H1 (cell line): ENCODE measurements at places on chromosomes 7 and 10.

DNA sequence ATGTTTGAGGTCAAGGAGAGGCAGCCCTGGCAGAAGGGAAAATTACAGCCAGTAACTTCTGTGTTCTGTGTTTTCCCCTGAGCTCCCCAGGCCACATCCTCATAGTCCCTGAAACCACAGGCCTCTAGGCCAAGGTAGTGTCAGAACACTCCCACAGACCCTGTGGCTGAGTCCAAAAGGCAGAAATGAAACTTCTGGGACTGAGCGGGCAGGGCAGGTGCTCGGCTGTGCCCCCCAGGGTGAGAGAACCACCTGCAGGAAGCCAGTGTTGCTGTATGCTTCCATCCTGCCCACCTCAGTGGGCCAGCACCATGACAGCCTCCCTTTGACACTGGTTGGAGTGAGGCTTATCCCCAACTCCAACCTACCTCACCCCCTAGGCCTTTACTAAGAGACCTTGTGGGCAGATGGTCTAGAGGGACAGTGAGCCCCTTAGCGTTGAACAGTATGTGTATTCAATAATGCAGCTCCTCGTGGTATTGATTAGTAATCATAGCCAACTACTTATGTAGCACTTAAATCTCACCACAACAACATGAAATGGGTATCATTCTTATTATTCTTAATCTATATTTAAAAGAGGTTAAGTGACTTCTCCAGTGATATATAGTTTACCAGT, 30.3 kb downstream of the PIK3CG start:
- no peaks in the 10 kb centered on the region for H3K27me3 ChIP-seq
- H3K4me1 ChIP-seq: no peaks in the 10 kb centered on the region
- H3K27ac ChIP-seq: no peak overlapping the region

DNA sequence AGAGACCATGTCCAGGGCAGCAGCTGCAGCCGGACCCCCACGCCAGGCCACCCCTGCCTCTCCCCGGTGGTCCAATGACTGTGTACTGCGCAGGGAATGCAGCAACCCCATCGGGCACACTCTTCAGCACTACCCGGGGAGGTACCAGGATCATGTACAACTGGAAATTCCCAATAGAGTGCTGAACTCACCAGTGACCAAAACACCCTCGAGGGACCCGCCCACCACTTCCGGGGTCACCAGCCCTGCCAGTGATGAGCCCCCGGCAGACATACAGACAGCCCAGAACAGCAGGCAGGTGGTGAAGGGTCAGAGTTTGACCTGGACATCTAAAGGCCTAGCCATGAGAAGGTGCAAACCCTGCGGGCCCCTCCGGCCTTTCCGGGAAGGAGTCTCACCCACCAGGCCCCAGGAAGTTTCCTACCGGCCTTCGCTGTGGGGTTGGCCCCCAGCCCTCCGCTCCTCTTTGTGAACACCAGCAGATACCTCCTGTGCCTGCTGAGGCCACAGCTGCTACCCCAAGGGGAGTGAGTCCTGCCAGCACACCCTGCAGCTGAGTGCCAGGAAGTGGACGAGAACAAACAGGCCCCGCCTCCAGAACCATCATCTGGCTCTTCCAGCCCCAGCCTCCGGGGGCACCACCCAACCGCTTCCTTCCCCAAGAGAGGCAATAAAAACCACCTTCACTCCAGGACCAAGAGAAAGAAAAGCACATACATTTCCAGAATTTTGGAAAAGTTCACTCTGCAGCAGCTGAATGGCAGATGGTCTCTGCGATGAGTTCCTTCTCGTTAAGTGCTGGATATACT, 5.0 kb upstream of the ANKRD61 start:
- peak; percentile 75 for DNase-seq
- no peaks in the 10 kb centered on the region for H3K4me1 ChIP-seq
- H3K4me3 ChIP-seq: no peak overlapping the region

DNA sequence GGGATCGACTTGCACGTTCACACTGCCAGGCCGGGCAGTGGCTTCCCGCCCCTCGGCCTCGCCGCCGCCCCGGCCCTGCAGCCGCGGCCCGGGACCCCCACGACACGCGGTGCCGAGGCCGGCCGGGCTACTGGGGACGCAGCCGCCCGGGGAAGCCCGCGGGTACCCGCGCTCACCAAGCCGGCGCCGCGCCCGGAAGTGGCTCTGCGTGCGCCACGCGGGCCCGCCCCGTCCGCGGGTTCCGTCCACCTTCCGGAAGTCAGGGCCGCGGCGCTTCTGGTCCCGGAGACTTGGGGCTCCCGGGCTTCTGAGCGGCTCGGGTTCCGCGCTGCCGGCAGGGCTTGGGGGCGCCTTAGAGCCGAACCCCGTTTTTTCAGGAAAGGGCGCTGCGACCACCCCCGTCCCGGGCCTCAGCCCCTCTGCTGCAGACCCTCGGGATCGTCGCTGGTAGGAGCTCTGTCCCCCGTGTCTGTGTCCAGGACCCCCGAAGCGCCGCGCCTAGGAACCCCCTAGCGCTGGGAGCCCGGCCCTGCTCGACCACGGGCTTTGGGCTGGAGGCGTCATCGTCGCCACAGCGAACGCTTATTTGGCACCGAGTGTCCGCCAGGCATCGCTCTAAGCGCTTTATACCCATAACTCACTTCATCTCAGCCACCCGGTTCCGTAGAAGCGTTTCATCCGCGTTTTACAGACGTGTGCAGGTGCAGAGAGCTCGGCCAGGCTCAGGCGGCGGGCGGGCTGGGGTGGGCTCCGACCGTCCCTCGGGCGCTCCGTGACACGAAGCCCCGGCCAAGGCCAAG, at the start of gene PSMG3:
TSS of gene PSMG3 (minus strand) at position 200 of the 800 bp plus-strand sequence. CDS start 693 bp downstream, outside the sequence.
- no peak for DNase-seq
- peak within 1 kb of the TSS; percentile 74 for H3K4me3 ChIP-seq
- no peaks in the 10 kb centered on the region for H3K4me1 ChIP-seq
- no peaks in the 10 kb centered on the region; the same call in 1 of the 2 replicates for H3K27me3 ChIP-seq
- H3K27ac ChIP-seq: peak within 1 kb of the TSS; percentile 58; the same call in 1 of the 2 replicates

DNA sequence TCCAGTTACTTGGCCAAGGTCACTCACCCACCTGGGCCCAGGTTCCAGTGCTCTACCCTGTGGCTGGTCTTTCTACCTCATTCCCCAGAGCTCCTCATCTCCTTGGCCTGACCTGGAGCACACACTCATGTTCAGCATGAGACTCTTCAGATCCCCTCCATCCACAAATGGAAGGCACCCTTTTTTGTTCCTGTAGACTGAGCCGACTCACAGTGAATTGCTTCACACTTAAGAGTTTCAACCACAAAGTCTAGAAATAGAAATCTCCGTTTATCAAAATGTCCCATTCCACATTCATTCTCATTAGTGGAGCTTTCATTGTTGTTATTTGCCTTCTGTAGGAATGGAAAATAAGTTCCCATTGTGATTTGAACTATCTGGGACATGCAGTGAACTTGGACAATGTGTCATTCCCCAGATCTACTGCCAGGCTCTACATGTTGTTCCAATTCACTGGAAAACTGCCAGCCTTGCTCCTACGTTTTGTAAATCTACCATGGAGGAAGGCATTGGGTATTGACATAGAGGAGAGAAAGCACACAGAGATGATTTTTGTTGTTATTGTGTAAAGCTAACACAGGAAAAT, 125.3 kb upstream of the CELF2 start:
- no peak overlapping the region for H3K27ac ChIP-seq
- no peak overlapping the region for H3K4me3 ChIP-seq
- no peak for DNase-seq
- no peaks in the 10 kb centered on the region for H3K4me1 ChIP-seq
- no peaks in the 10 kb centered on the region for H3K27me3 ChIP-seq
- H3K36me3 ChIP-seq: no peaks in the 10 kb centered on the region

GRCh38 chr7:100677308-100678267, 4.0 kb downstream of the GNB2 start:
- H3K27ac ChIP-seq: no peak overlapping the region
- H3K4me3 ChIP-seq: no peak overlapping the region
- no peak for DNase-seq
- H3K4me1 ChIP-seq: no peaks in the 10 kb centered on the region

DNA sequence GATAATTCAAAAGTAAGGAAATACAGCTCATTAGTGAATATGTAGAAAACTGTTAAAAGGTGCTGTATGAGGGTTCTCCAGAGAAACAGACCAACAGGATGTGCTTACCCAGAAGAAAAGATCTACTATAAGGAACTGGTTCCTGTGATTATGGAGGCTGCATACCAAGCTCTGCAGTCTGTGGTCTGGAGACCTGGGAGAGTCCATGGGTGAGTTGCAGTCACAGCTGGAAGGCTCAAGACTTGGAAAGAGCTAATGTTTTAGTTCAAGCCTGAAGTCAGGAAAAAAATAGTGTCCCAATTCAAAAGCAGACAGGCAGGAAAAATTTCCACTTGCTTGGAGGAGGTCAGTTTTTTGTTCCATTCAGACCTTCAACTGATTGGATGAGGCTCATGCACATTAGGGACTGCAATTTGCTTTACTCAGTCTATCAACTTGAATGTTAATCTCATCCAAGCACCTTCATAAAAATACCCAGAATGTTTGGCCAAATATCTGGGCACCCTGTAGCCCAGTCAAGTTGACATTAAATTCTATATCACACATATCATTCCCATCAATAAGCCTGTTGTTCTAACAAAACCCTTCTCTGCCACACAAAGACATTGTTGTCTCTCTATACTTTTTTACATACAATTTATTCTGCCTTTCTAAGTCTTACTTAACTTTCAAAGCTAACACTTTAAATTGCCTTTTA, 197.9 kb upstream of the KLF6 start:
- no peaks in the 10 kb centered on the region for H3K4me1 ChIP-seq
- no peaks in the 10 kb centered on the region for H3K36me3 ChIP-seq
- H3K27ac ChIP-seq: no peak overlapping the region
- DNase-seq: no peak
- no peak overlapping the region for H3K4me3 ChIP-seq
- no peaks in the 10 kb centered on the region for H3K27me3 ChIP-seq

- DNase-seq: no peak
- H3K4me1 ChIP-seq: no peaks in the 10 kb centered on the region
- no peak overlapping the region for H3K4me3 ChIP-seq
Observed at GRCh38 chr10:6068422-6068821, 6.3 kb upstream of the IL2RA start.
